ENCODE measurements at places on chromosomes 2 and 18.

GRCh38 chr2:73859721-73860586, 31.2 kb downstream of the STAMBP start:
- no peak for DNase-seq
- no peak overlapping the region for H3K27ac ChIP-seq
- no peak overlapping the region for H3K4me3 ChIP-seq
- no peaks in the 10 kb centered on the region for H3K4me1 ChIP-seq
- peaks cover 98% of the 10 kb centered on the region for H3K36me3 ChIP-seq
- no peaks in the 10 kb centered on the region for H3K27me3 ChIP-seq

GRCh38 chr2:196245378-196246140, 74.2 kb upstream of the STK17B start:
- H3K36me3 ChIP-seq: peaks cover 8% of the 10 kb centered on the region
- peak overlapping the region; percentile 56 for H3K27ac ChIP-seq
- H3K4me1 ChIP-seq: peaks cover 17% of the 10 kb centered on the region
- DNase-seq: no peak
- no peaks in the 10 kb centered on the region for H3K27me3 ChIP-seq

DNA sequence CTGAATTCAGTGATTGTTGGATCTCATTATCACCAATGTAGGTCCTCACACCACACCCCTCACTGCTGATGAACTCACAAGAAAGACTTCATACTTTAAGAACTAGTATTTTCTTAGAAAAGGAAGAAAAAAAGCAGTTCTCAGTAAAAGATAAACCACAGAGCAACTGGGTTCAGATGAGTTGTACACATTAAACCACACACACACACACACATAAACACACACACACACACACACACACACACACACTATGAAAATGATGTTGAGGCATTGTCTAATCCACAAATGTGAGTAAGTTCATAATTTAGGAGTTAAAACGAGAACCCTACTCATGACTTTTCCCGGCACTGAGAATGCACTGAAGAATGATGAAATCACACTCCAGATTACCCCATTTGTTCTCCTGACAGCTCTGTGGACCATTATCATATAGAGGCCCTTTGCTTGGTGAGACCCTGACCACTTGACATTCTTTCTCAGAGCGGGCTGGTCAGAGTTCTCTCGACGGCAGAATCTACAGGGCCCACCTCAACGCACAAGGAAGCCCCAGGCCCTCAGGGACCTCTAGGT, 106.2 kb downstream of the BCL2 start:
- H3K27ac ChIP-seq: no peak overlapping the region
- H3K36me3 ChIP-seq: no peaks in the 10 kb centered on the region
- DNase-seq: no peak
- H3K4me3 ChIP-seq: no peak overlapping the region
- no peaks in the 10 kb centered on the region for H3K27me3 ChIP-seq
- peaks cover 4% of the 10 kb centered on the region for H3K4me1 ChIP-seq

- H3K4me1 ChIP-seq: peaks cover 74% of the 10 kb centered on the region
- no peaks in the 10 kb centered on the region for H3K27me3 ChIP-seq
- peaks cover 8% of the 10 kb centered on the region for H3K36me3 ChIP-seq
- peak overlapping the region; percentile 95 for H3K27ac ChIP-seq
Observed at GRCh38 chr2:200962811-200963123, 693 bp downstream of the ORC2 start.

- H3K4me3 ChIP-seq: no peak overlapping the region
- peak; percentile 12 for DNase-seq
- H3K27me3 ChIP-seq: peaks cover 3% of the 10 kb centered on the region
- peaks cover 56% of the 10 kb centered on the region for H3K4me1 ChIP-seq
Observed at GRCh38 chr2:218016810-218017209, 14.0 kb upstream of the TNS1 start.

GRCh38 chr18:78526923-78527711, 452.5 kb upstream of the SALL3 start:
- H3K4me1 ChIP-seq: peaks cover 10% of the 10 kb centered on the region
- H3K27me3 ChIP-seq: peaks cover 63% of the 10 kb centered on the region
- H3K36me3 ChIP-seq: no peaks in the 10 kb centered on the region
- no peak for DNase-seq

All from left ventricle myocardium inferior (tissue), 1 donor.